ENCODE measurements at places on chromosomes 2 and 18.

GRCh38 chr2:218238887-218239286, 21.9 kb downstream of the ARPC2 start:
- no peak for DNase-seq

GRCh38 chr2:231102772-231103171, 22.1 kb downstream of the HTR2B start:
- DNase-seq: no peak

DNA sequence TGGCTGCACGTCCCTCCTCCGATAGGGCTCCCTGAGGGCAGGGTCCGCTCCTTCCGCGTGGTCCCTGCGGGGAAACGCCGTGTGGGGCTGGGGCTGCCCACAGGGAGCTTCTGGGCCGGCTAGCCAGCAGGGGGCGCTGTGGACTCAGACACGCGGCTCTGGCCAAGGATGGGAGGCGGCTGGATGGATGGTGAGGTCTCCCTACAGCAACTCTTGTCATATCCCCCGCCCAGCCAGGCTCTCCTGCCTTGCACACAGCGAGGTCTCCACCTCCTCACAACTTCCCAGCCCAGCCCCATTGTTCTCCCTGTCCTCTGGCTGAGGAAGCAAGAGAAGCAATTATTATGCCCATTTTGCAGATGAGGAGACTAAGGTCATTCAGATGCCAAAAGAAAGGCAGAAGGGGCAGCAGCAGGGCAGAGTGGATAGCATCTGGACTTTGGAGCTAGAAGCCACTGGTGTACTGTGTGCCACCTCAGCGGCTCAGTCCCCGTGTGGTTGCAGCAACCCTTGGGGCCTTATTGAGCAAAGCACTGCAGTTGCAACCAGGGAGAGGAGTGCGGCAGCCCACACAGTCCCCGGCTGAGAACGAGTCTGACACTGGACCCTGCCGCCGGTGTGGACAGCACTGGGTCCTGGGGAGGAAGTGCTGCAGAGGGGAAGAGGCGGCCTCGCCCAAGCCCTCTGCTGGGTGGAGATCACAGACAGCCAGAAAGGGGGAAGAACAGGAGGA, 99.0 kb downstream of the ZFP36L2 start:
- peak; percentile 85 for DNase-seq

DNA sequence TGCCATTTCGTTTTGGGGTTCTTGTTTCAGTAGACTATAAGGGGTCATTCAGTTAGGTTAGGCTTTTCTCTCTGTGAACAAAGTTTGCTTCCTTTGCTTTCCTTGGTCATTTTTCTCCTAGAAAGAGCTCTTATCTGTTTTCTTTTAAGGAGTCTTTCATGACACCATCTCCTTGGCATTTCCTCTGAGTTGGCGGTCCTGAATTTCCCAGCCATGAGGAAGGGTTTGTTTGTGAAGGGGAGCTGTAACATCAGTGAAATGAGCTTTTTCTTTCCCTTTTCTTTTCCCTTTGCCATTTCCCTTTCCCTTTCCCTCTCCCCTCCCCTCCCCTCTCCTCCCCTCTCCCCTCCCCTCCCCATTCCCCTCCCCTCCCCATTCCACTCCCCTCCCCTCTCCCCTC, 61.7 kb downstream of the MAP4K4 start:
- DNase-seq: no peak

DNA sequence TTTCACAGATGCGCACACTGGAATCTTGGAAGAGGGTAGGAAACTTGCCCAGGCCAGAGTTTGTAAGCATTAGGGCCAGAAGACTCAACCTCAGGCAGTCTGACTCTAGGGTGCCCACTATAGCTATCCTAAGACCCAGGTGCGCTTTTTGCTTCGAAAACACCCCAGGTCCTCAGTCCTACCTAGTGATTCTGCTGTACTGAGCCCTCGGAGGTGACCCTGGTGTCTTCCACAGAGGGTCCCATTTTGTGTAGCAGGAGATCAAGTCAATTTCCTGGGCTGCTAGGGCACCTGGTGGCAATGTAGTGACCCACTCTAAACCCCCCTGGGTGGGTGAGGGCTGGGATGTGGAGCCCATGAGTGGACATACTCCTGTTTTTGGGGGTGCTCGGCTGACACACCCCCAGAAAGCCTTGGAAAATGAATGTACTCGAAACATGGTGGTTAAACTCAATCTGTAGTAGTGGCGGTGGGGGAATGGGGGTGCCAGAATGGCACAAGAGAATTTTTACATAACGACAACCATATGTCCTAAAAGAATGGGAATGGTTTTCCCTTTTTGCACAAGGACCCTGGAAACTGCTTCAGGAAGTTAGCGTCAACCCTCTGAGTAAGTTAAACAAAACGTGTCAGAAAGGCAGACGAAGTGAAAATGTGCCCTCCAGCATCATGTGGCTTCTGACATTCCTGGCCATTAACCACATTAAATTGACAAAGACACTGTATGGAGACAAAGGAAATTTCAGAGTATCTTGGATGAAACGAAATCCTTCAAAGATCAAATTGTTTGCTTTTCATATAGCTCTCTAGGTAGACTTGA, 218.0 kb upstream of the COPS8 start:
- DNase-seq: no peak

- DNase-seq: no peak
These were observed 208.5 kb upstream of the SPOPL start for GRCh38 chr2:138293045-138293444.
